ENCODE measurements at places on chromosomes 13 and 19.
A peak's percentile ranks its signal among the peaks of the same experiment; 100 is the strongest.

DNA sequence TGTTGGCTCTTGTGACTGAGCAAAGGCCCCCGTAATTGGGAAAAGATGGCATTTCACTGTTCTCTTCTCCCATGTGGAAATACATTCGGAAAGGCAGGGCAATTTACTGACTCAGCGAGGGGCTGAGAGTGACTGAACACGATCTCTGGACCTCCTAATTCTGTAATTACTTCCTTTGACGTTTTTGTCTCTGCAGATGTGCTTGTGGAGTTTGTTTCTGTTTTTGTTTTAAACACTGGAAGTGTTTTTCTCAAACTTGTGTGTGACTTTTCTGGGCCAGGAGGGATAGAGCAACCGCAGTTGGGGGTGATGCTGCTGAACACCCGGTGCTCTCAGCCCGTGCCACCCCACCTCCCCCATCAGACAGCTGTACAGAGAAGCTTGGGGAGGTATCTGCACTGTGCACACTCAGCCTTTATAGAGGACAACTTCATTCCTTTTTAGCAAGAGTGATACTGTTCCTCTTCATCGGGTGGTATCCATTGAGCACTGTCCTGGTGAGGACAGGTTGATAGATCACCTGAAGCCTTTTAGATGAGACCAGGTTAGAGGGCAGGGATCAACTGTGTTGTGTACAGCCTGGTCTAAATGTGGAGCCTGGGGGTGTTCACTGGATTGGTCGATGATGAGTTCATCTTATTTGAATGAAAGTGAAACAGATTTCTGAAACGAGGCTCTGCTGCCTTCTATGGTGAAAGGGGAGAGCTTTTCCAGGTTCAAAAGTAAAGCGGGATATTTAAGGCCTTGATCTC, 117.4 kb downstream of the ESD start:
- DNase-seq, result no peak

GRCh38 chr13:34655554-34655953, 286.5 kb upstream of the NBEA start:
- no peak for DNase-seq

DNA sequence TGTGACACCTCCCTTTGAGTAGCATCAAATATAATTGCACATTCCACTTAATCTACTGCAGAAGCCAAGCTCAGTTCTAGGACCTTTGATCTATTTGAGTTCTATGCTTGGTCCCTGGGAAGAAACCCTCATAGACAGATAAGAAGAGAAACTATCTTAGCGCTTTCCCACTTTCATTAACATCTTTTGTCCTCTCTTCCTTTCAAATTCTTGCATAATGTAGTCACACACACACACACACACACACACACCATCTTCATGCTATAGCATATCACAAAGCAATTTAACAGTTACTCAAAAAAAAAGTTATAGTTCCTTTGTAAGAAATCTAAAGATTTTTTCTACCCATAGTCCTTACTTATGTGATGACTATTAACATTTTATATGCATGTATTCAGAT, 735.9 kb upstream of the PCDH9 start:
- DNase-seq, result no peak

- DNase-seq, result no peak
Observed at GRCh38 chr19:57829316-57829715, 783 bp upstream of the ZNF587B start.

DNA sequence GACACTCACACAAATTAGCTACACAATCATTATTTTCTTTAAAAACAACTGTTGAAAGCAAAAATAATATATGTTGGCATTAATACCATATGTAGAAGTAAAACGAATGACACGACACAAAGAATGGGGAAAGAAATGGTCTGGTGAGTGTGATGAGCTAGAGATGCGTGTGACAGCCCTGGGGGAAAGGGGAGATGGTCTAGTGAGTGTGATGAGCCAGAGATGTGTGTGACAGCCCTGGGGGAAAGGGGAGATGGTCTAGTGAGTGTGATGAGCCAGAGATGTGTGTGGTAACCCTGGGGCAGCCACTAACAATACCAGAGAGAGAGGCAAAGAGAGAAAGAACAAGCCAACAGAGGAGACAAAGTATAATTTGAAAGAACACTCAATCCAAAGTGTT, 22.3 kb upstream of the LAMP1 start:
- DNase-seq, result no peak

DNA sequence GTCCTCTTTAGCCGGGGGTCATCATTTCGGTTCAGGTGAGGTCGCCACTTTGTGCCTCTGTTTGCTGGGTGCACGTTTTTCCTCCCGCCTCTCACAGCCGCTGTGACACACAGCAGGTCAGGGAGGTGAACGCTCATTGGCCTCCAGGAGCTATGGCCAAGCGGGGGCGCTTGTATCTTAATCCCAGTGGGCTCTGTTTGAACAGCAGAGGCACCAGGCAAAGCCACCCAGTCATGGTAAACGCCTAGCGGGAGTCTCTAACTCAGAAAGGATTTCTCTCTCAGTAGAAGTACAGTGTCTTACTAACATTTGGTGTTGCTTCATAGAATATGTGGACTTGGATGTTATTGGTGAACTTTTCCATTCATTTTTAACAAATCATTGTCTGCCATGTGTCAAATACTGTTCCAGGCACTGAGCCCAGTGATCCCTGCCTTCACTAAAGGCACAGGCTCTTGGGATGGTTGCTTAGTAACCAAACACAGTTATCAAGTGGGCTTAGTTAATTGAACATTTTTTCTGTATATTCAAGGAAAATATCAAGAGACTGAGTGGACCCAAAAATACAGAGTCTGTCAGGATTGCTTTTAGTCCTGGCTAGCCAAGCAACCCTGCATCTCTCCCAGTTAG, 186.7 kb downstream of the STK24 start:
- no peak for DNase-seq

- DNase-seq, result no peak
Observed at GRCh38 chr13:29849071-29849631, 1.3 kb downstream of the UBL3 start.

DNA sequence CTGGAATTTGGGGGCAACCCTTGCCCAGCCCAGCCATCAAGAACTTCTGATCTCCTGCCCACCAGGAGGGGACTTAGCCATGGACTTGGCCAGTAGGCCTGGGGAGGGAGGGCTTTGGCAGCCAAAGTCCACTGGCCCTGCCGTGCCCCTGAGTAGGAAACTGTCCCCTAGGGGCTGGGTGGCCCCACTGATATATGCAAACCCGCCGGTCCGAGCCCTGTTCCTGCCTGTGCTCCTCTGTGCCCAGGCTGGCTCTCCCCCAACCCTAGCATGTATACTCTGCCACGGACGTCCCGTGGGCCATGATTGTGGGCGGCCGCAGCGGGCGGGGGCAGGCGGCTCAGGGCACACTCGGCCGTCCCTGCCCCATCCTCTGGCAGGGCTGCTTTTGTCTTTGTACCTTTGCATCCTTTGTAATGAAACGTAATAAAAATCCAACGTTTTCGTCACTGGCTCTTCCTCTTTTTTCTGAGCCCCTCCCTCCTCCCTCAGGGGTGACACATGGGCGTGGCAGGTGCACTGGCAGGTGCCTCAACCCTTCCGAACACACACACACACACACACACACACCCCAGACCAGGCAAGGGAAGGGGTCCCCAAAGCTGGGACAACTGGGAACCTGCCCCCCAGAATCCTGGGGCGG, 9.1 kb downstream of the COMP start:
- no peak for DNase-seq

DNA sequence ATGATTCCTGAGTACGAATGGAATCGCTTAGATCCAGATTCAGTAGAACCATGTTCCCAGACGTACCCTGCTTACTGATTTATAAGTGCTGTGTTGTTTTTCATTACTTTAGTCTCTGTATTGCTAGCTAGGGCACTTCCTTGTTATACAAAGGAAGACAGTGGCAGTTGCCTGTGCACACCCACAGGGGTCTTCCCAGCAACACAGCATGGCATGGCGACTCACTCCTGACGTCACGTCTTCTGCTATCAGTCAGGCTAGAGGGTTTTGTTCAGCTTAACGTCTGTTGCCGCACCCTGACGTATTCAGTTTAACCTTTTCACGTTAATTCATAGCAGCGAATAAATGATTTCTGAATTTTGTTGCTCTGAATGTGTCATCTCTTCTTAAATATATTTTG, 295.1 kb downstream of the MYO16 start:
- DNase-seq, result no peak

GRCh38 chr19:48806818-48807589, 3.8 kb downstream of the BCAT2 start:
- DNase-seq, result no peak

DNA sequence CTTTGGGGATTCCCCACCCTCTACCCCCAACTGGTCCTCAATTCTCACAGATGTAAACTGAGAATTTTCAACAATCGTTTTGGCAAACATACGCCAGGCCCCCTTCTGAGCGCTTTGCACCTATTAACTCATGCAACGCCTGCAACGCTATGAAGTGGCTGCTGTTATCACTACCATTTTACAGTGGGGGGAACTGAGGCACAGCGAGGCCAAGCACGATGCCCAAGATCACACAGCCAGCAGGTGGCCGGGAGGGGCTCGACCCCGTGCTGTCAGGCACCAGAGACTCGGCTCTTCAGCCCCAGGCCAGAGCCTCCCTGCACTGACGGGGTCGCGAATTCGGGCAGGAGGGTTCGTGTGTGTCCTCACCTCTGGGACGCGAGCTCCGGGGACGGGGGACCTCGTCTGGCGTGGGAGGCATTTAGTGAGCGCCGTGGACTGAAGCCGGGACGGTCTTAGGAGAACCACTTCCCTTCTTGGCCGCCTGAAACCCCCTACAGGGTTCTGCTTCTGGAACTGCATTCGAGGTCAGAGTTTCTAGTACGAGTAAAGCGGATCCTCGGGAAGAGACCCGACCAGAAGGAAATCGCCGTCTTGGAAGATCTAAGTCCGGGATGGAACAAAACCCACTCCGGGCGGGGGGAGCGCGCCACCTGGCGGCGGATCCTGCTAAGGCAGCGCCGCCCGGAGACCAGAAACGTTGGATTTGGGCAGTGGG, 21.0 kb downstream of the ZNF114 start:
- peak; percentile 29 for DNase-seq

DNA sequence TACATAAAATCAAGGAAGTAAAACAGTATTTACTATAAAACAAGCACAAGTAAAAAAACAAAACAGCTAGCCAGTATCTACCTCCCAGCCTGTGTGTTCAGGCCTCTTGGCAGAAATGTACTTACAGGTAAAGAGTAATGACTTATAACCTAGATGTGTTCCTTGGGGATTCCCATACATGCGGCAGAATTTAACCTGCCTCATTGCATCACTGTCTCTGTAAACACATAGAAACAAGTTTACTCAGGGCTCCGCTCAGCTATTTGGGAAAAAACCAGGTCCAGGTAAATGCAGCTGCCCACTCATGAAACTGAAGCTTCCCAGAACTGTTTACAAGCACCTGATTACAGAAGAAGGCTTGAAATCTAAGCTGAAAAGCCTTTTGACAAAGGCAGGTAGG, 50.7 kb upstream of the SERP2 start:
- no peak for DNase-seq

DNA sequence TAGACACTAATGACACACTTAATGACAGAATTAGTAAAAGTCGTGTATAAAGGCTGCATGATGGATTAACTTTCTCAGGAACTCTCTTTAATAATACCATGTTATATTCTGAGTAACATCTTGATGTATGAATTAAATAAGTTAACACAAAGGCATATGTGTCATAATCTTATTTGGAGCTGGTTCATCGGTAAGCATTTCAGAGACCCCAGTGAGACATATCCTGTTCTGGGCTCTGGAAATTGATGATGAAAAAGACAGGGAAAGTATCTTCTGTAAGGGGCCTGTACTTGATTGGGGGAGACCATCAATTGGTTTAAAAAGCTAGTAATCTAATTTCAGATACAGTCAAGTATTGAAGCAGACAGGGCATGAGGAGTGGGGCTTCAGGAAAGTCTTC, 547.9 kb downstream of the GPC6 start:
- DNase-seq, result no peak

DNA sequence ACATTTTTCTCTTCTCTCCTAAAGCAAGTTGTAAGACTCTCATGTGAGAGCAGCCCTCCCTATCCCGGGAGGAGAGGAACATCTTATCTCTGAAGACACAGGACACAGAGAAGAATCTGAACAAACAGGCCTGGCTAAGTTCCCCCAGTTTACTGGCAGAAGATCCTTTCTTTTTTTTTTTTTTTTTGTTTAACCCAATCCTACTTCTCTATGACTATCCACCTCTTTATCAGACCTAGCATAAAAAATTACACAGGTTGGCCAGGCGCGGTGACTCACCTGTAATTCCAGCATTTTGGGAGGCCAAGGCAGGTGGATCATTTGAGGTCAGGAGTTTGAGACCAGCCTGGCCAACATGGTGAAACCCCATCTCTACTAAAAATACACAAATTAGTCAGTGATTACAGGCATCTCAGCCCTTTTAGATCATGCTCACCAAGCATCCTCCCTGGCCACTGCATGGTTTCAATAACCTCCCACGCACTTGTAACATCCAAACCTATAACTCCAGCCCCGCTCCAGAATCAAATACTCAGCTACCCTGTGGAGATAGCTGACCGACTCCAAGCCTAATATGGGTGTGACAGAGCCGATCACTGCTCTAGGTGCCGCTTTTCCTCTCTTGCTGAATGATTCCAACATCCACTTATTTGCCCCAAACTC, 27.3 kb upstream of the MUC16 start:
- no peak for DNase-seq

- no peak for DNase-seq
Observed at GRCh38 chr19:5397804-5398692, 57.2 kb upstream of the ZNRF4 start.

GRCh38 chr13:26168237-26168814, 53.8 kb downstream of the RNF6 start:
- no peak for DNase-seq

DNA sequence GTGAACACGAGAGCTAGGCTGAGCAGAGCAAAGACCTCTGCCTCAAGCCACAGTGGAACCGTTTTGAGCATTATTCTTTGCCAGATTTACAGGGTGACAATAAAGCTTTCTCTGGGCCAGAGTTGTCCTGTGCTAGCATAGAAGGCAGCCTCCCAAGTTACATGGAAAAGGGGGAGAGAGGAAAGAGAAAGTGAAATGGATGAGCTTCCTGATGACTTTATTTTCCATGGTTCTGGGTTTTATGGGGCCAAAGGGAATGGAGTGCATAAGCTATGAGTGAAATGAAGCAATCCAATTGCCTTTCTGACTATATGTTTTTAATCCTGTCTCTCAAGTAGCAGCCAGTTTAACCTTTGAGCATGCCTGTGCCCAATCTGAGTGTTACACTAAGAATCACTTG, 428.4 kb downstream of the COG6 start:
- DNase-seq, result no peak

DNA sequence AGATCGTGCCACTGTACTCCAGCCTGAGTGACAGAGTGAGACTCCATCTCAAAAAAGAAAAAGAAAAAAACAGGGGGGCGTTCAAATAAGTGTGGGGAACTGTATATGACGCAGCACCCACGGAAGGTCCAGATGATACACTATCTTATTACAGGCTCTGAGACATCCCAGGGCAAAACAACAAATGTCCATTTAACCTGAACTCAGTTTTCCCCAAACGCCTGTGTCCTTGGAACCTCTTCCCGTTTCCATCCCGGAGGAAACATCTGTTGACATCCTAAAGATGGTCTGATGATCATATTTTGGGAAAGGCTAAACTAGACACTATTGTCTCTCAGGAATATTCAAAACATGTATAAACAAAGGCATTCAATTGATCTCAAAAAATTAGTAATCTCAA, 72.4 kb downstream of the COL4A1 start:
- DNase-seq, result no peak

All from NCI-H774 (cell line).